GOT3 (cell line): ENCODE measurements at places on chromosomes 4 and X.

GRCh38 chr4:74293558-74293957 is 14.7 kb upstream of the EPGN start:
- no peak for DNase-seq

DNA sequence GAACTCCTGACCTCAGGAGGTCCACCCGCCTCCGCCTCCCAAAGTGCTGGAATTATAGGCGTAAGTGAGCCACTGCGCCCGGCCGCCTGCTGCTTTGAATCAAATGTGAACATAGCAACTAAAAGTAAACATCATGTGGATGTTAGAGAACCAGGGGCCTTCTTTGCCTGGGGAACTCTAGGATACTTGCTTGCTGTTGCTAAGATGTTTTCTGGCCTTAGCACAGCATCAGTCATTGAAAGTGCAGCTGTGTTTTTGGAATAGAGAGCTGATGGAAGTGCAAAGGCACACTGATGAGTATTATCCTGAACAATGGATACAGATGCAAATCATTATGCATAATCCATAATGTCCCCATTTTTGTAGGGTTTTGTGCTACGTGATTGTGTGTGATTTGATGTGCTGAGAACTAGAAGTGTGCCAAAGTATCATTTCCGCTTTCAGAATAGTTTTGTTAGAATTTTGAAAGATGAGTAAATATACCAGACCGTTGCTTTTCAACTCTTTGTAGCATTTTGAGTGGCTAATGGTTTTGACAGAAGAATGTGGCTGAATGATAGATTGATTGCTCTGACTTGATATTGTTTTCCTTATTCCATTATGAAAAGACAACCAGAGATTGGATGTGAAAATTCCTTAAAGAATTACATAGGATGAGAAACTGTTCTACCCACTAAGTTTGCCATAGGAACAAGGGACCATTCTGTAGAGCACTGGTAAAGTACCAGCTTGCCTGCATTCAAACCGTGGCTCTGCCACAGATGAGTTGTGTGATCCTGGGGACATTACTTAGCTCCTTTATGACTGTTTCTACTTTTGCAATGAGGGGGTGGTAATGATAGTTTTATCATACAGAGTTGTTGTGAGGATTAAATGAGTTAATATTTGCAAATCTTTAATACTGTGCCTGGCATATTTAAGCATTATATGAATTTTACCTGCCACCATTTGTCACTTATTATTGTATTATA is 74.7 kb downstream of the REPS2 start:
- no peak for DNase-seq

DNA sequence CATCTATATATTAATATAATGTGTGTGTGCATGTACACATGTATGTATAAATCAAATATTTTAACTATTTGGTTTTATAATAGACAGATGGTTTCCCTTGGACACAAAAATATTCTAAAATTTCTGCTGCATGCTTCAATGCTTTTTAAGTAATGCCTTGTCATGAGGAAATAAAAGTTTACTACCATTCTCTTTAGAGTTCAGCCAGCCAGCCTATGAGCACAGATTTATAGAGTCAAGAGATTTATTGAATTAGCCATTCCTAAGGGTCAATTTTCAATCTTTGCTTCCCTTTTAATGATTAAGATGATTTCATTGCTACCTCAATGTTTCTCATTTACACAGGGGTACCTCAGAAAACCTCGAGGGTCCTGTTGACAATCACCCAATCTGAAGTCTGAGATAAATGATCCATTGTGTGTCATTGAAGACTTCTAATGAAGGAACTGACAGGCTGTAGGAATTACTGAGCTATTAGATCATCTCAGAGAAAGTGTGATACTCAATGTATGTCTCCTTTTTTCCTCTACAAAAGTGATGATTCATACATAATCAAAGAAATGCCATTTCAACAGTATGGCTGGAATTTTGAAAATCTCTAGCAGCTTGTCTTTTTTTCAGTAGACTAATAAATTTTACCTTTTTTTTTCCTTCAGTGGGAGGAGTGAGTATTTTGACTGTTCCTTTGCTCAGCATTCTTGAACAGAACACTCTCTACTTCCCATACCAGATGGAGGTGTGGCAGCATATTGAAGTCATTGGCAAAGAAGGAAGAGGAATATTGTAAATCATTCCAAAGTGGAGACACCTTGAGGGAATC is 222.6 kb upstream of the PCDH18 start:
- DNase-seq = no peak

DNA sequence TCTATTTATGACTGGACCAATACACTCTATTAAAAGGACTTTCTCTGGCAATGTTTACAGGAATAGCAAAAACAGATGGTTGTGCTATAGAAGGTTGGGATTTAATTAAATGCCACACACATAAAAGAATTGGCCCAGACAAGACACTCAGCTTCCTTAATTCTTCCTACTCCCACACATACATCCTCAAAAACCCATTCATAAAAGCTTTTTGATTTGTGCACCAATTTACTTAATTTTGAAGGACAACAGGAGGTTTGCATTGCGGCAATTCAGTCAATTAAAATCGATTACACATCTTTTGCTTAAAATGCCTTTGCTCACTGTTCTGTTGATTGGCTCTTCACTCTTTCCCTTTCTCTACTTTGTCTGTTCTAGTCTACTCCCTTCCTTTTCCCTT is 317.1 kb downstream of the CBLL2 start:
- no peak for DNase-seq

DNA sequence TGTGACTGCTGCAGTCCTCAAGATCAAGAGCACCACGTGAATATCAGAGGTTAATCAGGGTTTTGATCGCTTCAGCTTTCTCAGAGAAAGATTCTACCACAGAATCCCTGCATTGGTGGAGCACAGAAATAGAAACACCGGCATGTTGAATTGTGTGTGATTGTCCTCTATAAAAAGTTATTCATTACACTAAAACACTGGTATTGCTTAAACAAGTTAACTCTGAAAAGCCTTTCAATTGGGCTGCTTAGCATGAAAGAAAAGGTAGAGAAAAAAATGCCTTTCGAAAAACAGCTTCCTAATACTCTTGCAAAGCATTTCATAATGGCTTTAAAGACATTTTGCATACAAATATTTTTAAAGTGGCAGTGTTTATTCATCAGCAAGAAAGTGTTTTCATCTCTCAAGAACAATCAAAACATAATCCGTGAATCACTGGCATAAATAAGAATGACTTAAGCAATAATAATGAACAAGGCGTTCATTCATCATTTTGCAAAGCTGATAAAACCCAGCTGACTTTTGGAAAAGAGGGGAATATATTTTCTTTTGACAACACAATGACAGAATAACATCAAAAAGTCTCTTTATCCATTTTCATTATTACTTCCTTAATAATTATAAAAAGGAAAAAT is 61.1 kb downstream of the HELT start:
- no peak for DNase-seq

DNA sequence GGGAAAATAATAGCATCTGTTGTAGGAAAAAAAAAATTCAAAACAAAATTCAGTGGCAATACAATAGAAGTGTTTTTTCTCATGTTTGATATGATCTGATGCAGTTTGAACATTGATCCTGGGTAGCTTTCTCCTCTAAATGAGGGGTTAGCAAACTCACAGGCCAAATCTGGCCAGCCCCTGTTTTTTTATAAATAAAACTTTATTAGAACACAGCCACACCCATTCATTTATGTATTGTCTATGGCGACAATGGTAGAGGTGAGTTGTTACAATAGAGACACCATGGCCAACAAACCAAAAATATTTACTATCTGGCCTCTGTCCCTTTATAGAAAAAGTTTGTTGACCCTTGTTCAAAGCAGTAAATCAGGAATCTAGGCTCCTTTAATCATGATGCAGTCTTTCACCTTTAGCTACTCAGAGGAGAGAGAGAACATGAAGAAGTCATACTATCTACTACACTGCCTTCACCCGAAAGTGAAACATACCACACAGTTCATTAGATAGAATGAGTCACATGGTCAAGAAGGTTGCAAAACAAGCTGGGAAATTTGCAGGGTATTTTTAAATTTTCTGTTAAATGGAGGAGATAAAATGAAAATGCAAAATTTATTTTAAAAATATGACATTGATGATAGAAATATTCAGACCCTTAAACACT is 186.6 kb upstream of the MAOA start:
- DNase-seq = no peak

DNA sequence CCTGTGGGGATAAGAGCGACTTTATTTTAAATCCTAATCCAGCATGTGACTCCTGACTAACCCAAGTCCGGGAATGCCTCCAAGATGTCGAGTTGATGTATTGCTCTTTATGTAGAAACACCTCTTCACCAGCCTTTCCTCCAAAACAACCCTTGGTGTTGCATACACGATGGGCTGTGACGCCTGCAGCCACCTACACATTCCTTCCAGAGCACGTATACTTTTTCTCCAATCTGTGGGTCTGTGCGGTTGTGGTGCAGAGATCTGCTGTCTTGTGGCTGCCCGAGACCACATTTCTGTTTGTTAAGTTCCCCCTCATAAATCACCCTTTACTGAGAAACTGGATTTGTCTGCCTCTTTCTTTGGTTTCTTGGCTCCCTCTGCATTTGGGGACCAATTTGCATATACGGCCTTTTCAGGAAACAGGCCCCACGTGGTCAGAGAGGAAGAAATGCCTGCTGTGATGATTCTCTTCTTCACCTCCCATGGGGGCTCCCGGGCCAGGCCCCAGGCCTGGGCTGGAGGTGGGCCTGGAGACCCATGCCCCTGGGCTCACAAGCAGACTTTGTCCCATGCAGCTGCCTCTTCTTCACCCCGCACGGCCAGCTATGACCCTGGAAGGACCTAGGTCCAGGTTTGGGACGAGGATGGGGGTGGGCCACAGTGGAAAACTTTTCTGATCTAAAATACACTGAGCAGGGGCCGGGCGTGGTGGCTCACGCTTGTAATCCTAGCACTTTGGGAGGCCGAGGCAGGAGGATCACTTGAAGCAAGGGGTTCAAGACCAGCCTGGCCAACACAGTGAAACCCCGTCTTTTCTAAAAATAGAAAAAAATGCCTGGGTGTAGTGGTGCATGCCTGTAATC is 21.4 kb upstream of the AFAP1 start:
- DNase-seq = peak; percentile 74

- no peak for DNase-seq
Measured at GRCh38 chrX:141732031-141732430, 33.5 kb upstream of the SPANXD start.

DNA sequence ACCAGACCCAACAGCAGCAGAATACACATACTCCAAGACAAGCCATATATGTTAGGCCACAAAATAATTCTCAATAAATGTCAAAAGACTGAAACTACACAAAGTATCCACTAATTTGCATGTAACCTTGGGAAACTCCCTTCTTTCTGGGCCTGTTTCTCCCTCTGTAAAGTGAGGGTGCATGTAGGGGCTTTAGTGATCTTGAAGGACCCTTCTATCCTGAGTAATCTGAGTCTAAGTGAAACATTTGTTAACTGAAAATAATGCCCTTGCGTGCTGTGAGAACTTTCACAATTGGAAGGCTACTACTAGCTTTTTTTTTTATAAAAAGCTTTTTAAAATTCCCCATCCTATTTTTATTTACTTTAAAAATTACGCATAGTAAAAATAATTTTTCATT is 125.2 kb downstream of the NEXMIF start:
- no peak for DNase-seq

DNA sequence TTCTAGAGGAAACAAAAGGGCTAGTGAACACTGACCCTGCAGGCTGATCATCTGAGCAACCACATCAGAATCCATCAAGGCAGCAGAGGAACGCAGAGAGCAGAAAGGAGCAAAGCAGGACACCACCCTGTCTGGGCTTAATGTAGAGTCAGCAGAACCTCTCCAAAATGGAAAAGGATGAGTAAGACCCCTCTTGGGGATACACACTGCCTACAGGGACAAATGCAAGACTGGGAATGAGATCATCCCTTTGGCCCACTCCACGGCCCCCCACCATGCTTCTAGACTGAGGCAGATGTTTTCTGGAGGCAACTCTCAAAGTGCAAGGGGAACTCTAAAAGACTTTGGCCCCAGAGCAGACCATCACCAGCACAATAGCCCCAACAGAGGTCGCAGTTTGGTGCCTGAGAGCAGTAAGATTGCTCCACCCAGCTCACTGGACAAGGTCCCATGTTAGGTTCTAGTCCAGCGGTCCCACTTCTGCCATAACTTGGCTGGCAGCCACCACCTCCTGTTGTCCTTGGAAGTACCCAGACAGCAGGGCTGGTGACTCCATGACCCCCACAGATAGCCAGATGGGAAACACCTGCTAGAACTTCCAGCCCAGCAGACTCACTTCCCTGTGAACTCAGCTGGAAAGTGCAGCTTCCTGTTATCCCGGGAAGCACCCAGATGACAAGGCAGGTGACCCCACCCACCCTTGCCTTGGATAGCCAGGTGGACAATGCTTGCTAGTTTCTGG is 372.7 kb downstream of the INPP4B start:
- no peak for DNase-seq

DNA sequence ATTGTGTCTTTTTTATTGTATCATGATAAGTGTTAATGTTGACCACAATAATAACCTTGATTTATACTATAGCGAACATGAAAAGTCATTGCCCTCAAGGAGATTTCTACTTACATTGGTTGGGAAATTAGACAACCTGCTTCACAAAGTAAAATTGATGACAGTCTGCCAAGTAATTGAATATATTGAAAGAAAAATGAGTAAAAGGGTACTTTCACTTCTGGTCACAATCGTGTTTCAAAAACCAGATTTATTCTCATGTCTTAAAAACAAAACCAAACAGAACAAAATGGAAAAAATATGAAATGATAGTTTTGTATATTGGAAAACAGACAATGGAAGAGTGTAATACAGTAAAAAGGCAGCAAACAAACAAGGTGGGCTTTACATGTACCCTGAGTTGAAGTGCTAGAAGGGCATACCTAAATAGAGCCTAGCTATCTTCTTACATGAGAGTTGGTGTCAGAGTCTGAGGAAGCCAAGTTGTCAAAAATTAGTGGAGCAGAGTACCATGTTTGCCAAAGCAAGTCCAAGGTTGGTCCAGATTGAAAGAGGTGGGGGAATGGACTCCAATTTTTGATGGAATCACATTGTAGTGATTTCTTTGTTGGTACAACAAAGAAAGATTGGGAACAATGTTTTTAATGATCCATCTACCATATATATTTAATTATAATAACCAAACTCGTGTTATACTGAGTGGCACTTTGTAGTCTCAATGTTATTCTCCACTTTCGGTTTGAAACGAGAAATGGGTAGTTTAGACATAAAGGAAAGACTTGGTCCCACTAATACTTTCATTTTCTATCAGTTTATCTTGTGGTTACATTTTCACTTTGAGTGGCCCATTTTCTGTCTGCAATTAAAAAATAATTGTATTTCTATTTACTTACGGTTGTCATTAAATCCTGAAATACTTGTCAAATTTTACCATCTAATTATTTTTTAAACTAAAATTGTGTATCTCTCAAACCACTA is 775.6 kb downstream of the STIM2 start:
- no peak for DNase-seq

- DNase-seq = no peak
Measured at GRCh38 chrX:15829217-15829616, 25.4 kb downstream of the AP1S2 start.

DNA sequence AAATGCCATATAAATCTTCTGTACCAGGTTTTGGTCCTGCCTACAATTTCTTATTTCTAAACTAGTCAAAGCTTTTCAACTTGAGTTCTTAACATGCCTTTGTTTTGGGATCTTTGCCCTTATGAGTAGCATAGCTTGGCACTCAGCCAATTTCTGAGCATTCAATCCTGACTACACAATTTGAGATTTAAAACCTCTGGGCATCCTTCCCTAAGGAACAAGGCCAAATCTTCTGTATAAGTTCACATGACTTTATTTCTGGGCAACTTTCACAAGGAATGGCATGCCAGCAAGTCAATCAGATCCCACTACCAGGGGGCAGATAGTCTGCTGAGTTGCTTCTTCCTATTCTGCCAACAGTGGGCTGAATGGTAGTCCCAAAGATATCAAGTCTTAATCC is 254.2 kb downstream of the ADAMTS3 start:
- peak; percentile 13 for DNase-seq

- DNase-seq = no peak
Measured at GRCh38 chrX:55783723-55784122, 66.2 kb downstream of the RRAGB start.
